Globus pallidus (tissue), 1 donor: ENCODE measurements at places on chromosomes 4 and X.

DNA sequence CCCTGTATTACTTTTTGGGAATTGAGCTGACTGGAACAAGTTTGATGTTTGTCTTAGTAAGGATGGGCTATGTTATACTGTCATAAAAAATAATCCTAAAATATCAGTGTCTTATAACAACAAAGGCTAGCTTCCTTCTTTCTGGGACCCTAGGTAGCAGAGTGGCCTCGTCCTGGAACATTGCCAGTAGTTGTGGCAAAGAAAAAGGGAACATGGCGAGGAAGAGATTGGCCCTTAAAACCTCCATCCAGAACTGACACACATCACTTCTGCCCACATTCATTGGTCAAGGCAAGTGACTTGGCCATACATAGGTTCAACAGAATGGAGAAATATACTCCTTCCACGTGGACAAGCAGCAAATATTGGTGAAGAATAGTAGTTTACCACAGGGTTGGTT is 287.9 kb downstream of the PPP1R2C start:
- DNase-seq, result no peak

GRCh38 chr4:36737691-36738090 is 456.3 kb downstream of the DTHD1 start:
- DNase-seq, result no peak

DNA sequence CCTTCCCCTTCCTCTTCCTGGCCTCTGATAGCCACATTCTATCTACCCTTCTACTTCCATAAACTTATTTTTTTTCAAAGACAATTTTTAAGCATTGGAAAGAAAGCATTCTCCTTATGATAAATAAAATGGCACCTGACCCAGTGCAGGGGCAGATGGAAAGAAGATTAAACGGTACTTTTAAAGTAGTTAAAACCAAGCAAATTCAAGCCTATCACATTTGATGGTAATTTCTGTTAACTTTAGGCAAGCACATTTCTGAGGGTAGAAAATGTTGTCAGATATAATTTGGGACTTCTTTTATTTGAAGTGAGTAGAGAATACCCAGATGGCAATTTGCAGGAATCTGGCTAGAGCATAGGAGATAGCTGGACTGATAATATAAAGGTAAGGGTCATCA is 332.9 kb downstream of the EPHA5 start:
- DNase-seq, result no peak

DNA sequence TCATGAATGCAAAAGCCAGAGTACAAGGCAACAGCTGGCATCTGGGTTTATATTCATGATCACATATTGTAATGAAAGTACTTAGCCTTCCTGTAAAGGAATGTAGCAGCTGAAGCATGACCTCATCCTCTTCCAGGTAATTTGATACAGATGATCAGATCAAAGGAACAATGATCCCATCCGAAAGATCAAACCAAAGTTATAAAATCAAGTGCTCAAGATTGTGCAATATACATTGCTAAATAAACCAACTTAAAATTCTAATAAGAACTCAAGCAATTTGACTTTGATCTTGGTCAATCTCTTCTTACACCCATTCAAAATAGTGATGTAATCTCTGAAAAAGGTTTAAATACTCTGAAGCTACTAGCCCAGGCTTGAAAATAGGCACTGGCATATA is 113.1 kb upstream of the INPP4B start:
- DNase-seq, result no peak

DNA sequence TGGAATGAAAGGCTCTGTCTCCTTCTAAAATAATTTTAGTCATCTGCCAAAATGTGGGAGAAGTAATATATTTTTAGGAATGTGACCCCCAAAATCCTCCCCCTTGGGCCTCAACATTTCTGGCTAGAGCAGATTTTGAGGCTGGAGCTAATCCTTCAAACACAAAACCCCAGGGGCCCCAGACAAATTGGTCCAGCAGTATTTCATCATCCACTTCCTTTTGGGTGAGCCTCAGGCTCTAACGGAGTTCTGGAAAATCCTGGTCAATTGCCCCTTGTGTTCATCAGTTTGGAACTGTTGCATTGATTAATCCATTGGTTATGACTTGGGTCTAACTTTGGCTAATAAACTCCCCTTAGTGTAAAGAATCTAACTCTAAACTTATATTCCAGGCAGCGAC is 67.4 kb upstream of the PCDH19 start:
- no peak for DNase-seq

DNA sequence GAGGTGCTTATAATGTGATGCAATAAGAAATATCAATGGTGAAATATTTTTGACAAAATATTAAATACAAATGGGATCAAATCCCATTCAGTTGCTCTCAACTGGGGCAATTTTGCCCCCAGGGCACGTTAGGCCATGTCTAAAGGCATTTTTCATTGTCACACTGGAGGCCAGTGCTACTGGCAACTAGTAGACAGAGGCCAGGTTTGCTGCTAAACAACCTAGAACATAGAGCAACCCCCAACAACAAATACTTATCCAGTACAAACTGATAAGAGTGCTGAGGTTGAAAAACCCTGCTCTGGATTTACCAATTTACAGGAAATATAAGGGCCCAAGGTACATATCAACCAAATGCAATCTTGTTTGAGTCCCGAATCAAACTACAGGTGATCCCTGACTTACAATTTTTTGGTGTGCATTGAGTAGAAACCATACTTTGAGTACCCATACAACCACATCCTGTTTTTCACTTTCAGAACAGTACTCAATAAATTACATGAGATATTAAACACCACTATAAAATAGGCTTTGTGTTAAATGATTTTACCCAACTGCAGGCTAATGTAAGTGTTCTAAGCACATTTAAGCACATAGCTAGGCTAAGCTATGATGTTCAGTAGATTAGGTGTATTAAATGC is 237.5 kb downstream of the HNRNPD start:
- DNase-seq, result no peak

GRCh38 chr4:38086849-38087226 is 126.6 kb downstream of the PTTG2 start:
- no peak for DNase-seq

GRCh38 chrX:155886409-155886808 is 5.3 kb downstream of the VAMP7 start:
- DNase-seq, result no peak
